Activated CD8-positive, alpha-beta memory T cell treated with anti-CD3 and anti-CD28 coated beads for 1 hour (primary cell): ENCODE measurements at places on chromosomes 5 and 9.

GRCh38 chr5:179343021-179343718 lies 2.1 kb downstream of the ADAMTS2 start:
- no peak for DNase-seq

GRCh38 chr5:143061161-143061945 lies 291.2 kb downstream of the ARHGAP26 start:
- DNase-seq: no peak

- no peak for DNase-seq
Observed at GRCh38 chr9:1429297-1429696, 379.1 kb downstream of the DMRT2 start.

DNA sequence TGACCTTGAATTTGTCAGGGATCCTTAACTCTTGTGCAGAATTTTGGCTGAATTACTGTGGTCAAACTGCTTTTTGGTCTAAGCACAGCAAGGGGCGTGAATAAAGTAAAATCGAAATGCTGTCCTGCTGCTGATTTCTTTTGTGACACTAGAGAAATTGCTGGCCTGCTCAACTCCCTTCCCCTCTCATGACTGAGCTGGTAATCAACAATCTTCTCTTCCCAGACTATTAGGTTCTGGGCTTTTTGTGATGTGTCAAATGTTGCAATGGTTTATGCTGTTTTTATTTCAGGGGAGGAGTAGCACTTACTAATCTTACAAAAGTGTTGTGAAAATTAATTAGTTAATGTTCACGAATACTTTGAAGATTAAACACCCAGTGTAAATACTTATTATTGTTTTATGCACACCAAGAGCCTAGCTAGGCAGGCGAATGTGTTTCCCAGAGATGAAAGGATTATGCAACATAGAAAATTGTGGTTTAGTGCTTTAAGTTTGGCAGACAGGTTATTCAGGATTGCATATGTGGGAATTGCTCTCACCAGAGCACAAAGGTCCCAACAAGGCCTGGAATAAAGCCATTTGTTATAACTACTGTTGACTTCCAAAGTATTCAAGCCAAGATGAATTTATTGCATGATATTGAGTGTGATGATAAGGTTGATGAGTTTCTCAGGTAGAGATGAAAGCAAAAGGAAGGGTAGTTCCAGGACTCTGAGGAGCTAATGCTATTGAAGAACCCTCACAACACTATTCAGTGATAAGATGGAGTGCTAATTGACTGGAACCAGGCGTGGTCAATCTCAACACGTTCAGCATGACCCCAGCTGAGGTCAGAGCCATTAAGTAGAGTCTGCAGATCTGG lies 280.7 kb upstream of the ZNF608 start:
- no peak for DNase-seq

GRCh38 chr5:155772009-155772662 lies 554.8 kb upstream of the SGCD start:
- DNase-seq: no peak
